Panc1 (cell line): ENCODE measurements at places on chromosomes 7 and 10.

GRCh38 chr7:14507617-14508016 lies 394.9 kb downstream of the DGKB start:
- DNase-seq = no peak

GRCh38 chr7:986766-987751 lies 4.1 kb downstream of the CYP2W1 start:
- no peak for DNase-seq

GRCh38 chr10:68172324-68172723 lies 59.6 kb downstream of the ATOH7 start:
- DNase-seq = no peak

GRCh38 chr10:83603708-83604107 lies 535.6 kb upstream of the GHITM start:
- no peak for DNase-seq

GRCh38 chr10:93420944-93421825 lies 60.9 kb downstream of the MYOF start:
- no peak for DNase-seq

DNA sequence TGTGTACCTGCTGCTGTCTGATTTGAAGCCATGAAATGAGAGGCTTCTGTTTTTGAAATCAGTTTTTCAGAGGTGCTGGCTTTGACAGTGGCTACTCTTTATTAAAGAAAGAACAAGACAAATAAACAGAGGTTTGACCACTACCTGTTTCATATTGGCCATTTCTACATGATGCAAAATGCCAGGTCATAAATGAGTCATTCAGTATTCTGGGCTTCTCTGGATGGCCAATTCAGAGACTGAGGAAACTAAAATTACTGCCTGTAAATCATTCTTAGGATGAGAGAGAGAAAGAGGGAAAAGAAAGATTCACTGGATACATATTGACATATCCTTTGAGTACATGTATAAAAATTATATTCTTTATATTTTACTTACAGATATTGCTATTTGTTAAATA lies 303.3 kb upstream of the ETV1 start:
- DNase-seq = no peak

DNA sequence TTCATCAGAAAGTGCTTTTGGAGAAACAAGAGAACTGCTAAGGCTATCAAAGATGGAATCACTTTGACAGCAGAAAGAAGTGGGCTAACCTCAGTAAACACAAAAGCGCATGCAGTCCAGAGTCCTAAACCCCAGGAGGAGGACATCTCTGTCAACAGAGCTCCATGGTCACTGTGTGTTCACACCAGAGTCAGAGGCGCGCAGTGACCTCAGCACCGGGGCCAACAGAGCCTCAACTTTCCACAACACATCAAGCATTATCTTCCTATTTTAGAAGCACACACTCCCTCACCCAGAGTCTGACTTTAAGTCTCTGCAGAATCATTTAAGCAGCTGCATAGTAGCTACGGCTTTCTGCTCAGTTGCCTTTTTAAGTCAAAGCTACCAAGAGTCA lies 195.3 kb downstream of the DIP2C start:
- DNase-seq = no peak

DNA sequence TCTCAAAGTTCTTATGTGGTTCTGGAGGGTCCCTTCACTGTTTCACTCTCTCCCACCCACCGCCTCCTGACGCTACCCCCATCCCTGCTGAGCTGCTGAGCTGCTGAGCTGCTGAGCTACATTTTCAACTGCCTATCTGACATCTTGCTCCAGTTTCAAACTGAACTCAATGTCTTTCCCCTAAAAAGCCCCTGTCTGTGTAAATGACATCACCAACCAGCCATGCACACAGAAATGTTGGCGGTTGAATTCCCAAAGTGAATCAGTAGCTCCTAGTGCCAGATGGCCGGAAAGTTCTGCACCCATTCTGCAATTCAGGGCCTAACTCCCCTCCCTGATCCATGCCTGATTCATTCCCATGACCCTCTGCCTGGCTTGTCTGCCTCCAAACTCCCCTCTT lies 71.2 kb downstream of the WNT2 start:
- no peak for DNase-seq

DNA sequence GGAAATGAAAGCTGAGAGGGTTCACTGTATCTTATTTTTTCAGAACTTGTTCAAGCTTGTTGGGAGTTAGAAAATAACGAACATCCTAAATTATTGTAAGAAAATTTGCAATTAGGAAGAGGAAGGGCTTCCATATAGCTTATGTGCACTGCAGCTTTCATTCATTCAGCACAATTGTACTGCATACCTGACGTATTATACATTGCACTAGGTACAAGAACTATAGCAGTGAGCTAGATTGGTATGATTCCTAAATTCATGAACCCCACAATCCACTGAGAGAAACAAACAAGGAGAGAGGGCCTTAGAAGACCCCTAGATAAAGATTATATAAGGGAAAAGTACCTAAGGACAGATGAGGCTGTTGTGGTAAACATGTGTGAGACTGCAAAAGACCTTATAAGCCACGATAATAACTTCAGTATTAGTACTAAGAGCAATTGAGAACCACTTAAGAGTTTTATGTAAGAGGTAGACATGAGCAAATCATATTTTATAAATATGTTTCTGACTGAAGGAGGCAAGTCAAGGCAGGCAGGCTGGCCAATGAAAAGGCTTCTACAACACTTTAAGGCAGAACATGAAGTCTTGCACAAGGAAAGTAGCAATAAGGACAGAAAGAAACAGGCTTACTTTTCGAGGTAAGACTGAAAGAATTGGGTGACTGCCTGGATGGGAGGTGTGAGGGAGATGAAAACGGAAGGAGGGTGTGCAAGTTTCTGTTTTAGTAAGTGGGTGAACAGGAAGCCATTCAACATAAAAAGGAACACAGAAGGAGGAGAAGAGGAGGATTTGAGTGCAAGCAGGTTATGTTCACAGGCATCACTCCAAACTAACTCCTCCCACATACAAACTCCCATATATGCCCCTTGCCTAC lies 77.9 kb upstream of the LRRN3 start:
- no peak for DNase-seq

- no peak for DNase-seq
These were observed 1082.9 kb downstream of the LRMDA start for GRCh38 chr10:76514321-76514720.

DNA sequence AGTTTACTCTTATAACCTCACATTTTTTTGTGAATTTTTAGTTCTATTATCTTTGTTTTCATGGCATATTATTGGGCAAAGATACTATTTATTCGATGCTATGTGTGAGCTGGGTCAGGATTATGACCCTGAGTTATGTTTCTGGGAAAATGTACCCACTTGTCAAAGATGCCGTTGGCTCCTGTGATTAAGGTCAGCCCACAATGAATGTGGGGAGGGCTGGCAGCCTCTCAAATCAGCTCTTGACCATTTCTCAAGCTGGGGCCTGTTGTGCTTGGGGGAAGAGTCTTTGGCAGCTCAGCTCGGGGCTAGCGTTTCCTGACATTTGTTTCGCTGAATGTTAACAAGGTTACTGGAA lies 97.5 kb downstream of the TCF7L2 start:
- DNase-seq = no peak

DNA sequence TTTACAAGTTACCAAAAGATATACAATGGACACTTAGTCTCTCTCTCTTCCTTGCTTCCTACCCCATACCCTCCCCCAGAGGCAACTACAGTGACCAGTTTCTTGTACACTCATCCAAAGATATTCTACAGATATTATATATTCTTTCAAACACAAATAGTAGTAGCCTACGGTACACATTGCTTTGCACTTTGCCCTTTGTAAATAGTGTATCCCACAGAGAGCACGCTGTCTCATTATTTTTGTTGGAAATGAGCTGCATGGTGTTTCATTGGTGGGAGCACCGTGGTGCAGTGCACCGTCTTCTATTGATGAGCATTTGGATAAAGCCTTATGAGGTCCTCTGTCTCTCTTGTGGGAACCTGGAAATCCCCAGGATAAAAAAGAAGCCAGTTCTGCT lies 24.2 kb downstream of the STRA8 start:
- DNase-seq = no peak

DNA sequence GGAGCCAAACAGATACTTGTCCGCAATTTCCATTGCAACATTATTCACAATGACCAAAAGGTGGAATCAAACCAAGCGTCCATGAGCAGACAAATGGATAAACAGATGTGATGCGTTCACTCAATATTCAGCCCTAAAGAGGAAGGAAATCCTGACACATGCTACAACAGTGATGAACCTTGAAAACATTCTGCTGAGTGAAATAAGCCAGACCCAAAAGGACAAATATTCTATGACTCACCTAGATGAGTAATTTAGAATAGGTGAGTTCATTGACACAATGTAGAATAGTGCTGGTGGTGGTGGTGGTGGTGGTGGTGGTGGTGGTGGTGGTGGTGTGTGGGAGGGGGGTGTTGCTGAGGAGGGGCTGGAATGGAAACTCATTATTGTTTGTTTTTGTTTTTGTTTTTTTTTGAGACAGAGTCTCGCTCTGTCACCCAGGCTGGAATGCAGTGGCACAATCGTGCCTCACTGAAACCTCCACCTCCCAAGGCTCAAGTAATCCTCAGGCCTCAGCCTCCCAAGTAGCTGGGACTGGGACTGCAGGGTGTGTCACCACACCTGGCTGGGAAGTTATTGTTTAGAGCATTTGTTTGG lies 28.6 kb downstream of the SMKR1 start:
- peak; percentile 93 for DNase-seq

- DNase-seq = no peak
These were observed 9.6 kb upstream of the CTBP2 start for GRCh38 chr10:125169915-125170314.

DNA sequence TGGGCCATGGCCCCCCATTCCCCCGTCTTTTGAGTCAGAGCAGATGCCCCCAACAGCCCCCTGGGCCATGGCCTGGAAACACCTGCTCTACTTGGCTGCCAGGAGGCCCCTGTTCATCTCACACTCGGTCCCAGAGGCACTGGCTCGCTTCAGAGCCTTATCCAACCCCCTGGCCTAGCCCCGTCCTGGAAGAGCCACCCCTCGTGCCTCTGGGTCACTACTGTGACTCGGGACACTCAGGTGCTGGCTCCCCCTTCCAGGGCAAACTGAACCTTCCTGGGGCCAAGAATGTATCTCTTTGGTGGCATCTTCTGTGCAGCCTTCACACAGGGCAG lies 7.0 kb downstream of the POLR2J start:
- no peak for DNase-seq

- DNase-seq = peak; percentile 75
These were observed 45.4 kb downstream of the SLC13A1 start for GRCh38 chr7:123154231-123154860.
